Occipital lobe (tissue), 3 donors: ENCODE measurements at places on chromosomes 2 and 18. TPM values are rescaled to one million over a fixed set of nuclear protein-coding genes. Genes with fewer than 3 reads are reported as not detected.
A peak's percentile ranks its signal among the peaks of the same experiment; 100 is the strongest.

The CCDC141 gene
- 1.4 TPM for total RNA-seq

The SCYGR4 gene
- not detected for total RNA-seq

The EFHD1 gene
- total RNA-seq, result 1.1 TPM

The MAPRE3 gene
- 15.4 TPM for total RNA-seq

The TGIF1 gene
- 20.6 TPM for total RNA-seq

DNA sequence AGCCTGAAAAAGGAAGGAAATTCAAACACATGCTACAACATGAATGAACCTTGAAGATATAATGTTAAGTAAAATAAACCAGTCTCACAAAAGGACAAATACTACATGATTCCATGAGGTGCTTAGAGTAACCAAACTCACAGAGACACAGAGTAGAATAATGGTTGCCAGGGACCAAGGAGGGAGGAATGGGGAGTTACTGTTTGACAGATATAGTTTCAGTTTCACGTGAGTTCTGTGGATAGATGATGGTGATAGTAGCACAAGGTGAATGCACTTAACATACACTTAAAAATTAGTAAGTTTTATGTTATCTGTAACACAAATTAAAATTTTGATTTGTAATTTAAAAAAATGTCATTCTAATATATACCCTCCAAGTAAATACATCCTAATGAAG, 106.9 kb upstream of the ACVR1C start:
- no peak for DNase-seq

DNA sequence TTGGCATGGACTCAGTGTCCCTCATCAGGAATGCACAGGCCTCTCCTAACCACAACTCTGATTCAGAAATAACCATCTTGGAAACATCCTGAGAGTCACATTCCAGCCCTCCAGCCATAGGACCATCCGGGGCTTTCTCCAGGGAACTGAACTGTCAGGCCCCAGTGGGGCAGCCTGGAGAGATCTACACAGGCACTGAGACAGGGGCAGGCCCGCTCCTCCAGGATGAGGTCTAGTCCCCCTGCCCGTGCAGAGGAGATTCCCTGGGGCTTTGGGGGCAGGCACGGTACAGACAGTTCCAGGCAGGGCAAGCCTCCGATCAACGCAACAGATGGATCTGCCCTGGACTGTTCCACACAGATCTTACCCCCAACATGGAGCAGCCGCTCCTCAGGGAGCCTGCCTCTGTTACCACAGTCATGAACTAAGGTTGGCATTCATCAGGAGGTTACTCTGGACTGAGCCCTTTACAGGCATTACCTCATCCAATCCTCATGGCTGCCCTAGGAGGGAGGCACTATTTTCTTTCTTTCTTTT, 12.0 kb downstream of the KCNK3 start:
- no peak for DNase-seq

DNA sequence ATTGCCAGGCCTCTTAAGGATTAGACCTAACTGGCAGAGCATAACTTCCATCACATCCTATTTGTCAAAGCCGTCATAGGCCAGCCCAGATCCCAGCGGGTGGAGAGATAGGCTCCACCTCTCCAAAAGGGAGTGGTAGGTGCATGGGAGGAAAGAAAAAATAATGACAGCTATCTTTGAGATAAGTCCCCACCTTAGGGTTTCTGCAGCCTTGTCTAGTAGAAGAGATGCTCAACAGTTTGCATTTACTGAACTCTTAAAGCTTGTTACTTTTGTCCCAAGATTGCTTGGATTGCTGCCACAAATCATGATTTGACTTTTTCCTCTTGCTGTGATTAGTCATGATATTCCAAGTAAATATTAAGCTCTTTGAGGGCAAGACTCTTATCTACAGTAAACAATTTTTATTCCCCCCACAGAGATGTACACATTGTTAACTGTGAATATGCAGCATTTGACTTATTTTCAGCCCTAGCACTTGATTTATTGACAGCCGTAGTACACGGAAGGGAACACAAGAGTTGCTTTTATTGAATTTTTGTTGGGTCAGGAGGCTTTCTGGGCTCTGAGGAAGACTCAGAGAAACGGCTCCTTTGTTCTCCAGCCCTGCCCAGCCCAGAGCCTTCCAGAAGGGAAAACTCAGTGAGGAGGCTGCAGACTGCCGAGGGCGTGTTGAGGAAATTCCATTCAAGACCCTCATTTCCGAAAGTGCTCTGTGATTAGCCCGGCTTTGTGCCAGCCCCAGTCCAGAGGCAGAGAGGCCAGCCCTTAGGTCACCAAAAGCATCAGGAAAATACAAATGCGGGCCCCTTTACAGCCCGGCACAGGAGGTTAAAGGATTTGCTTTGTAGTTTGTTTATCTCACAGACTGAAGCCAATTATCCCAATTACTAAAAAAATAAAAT, 75.5 kb upstream of the ZNF532 start:
- DNase-seq, result no peak

GRCh38 chr2:103961862-103962261, 892.1 kb upstream of the POU3F3 start:
- no peak for DNase-seq

DNA sequence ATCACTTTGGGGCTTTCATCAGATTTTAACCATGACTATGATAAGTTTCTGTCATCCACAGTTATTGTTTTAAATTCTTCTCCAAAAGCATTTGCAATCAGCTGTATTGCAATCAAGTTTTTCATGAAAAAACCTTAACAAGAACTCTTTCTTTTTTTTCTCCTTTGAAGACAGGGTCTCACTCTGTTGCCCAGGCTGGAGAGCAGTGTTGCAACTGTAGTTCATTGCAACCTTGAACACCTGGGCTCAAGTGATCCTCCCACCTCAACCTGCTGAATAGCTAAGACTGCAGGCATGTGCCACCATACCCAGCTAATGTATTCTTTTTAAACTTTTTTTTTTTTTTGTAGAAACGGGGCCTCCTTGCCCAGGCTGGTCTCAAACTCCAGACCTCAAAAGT, 45.5 kb upstream of the C2orf66 start:
- DNase-seq, result no peak

DNA sequence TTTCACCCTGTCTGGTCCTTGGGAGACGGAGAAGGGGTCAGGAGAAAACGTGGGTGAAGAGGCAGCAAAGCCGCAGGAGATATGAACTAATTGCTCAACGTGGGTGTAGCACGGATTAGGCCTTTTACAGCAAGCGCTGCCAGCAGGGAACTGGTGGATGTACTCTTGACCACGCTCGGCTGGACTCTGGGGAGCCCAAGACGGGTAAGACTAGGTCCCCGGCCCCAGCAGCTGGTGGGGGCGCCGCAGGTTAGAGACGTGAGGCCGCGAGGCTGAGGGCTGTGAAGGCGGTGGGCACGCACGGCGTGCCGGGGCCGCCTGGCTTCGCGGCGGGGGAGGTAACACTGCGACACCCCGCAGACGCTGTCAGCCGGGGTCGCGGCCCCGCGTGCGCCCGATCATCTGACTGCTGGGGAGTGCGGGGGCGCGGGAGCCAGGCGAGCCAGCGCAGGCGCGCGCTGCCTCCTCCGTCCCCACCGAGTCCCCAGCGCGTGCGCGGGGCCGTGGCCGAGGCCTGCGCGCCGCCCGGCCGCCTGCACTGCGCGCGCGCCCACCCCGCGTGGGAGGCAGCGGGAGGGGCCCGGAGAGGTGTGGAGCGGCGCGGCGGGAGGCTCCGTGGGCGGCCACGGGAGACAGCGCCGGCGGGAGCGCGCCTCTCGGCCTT, at the start of gene CLIP4:
CLIP4 (plus strand) TSS at position 470 of the 664 bp plus-strand sequence. CDS start 5,974 bp downstream, outside the sequence.
- peak; percentile 62 for DNase-seq

- no peak for DNase-seq
These were observed 94.1 kb upstream of the ZNF804A start for GRCh38 chr2:184504252-184504651.

DNA sequence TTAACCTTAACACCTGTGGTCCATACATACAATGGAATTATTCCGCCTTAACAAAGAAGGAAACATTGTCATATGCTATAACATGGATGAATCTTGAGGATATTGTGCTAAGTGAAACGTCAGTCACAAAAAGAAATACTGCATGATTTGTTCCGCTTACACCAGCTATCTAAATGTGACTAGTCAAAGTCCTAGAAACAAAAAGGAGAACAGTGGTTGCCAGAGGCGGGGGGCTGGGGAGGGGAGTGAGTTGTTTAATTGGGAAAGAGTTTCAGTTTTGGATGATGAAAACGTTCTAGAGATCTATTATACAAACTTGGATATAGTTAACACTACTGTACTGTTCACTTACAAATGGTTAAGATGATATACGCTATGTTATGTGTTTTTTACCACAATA, 72.0 kb downstream of the SPRED2 start:
- no peak for DNase-seq

DNA sequence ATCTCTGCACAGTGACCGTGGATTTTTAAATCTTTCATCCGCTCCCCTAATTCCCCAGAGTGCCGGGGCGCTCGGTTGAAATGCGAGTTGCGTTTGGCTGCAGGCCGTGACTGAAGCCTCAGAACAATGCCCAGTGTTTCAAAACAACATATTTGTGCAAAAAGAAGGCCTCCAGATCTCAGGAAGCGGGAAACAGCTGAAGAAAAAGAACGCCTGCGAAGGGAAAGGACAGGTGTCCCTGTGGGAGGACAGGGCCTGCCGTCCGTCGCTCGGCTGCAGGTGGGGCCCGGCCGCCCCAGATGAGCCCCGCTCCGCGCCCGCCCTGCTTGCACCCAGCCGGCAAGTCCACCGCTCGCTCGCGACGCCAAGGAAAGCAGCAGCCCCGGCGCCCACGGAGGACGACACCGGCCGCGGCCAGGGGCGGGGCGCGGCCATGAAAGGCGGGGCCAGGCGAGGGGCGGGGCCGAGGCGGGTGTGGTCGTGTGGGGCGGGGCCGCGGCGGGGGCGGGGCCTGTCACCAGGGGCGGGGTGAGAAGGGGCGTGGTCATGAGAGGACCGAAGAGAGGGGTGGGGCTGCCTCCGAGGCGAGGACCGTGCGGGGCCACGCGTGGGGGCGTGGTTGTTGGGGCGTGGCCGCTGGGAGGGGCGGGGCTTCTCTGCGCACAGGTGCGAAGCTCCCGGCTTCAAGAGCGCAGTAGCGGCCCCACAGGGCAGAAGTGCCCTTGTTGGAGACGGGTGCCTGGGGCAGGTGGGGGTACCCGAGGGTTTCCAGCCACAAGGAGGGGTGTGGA, 17.6 kb upstream of the BOK start:
- DNase-seq, result peak; percentile 44

DNA sequence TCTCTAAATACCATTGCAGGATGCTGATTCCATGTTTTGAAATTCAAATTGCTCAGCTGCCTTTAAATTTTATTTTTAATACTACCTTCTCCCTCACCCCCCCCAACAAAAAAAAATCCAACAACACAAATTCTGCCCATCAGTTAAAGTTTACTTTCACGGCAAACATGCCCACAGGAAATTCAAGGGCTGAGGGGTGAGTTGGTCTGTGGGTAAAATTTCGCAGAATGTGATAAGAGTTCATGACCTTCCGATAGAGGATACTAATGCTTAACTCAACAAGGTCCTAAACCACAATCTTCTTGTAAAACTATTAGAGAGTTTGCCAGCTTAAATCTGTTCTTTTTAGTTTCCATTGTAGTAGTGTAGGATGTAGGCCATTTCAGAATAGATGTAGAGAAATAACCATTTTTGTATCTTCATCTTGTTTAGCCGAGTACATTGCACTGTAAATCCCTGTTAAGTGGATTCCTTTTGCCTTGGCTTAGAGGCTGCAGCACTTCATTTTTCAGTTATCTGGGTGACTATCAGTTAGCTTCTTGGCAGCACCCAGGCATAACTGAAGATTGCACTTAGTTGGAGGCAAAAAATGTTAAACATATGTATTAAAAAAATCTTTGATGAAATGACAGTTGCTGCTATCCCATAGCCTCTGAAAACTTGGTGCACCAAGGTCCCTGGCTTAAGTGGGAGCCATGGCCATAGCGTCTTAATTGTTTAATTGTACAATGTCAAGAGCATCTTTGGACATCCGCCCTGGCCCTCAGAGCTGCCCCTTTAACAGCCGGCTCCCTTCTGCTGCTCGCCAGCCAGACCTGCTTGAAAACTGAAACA, 232.3 kb downstream of the HAUS1 start:
- no peak for DNase-seq

DNA sequence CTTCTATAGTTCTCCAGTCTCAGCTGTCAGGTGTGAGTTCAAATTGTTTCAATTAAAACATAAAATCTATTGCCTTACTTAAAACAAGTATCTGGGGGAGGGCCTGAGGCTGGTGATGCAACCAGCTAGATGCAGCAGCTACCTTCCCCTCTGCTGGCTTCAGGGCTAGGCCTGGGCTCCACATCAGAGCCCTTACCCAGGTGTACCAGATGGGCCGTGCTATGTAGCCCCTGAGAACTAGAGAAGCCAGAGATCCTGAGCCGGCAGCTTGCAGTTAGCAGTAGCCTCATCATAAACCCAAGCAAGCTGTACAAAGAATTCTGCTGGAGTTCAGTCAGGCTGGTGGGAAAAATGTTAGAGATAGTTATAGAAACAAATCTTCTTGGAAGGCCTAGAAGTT, 97.7 kb upstream of the ACAA2 start:
- DNase-seq, result no peak

DNA sequence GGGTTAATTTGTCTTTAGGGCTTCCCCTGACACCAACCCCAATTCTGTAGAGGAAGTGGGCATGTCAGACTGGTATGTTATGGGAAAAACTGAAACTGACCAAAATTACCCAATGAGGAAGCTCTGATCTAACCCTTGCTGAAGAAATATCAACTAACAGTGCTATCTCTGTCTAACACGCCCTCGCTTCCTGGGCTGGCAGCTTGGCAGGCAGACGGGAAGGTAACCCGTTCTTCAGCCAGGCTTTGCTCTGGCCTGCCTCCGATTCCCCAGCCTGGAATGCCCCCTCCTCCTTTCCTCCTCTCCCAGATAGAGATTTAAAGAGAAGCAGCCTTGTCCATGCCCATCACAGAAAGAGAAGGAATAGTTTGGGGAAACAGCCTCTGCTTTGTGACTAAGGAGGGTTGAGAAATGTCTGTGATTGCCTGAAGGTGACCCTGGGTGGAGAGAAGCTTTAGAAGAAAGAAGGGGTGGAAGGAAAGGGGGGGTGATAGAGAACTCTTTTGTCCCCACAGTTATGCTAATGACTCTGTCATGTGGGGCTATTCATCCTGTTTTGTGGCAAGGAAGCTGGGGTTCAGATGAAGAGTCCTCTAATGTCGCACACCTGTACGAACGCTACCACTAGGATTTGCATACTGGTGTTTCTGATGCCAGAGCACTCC, 15.4 kb downstream of the HK2 start:
- DNase-seq, result no peak

- DNase-seq, result no peak
These were observed 517.1 kb upstream of the RAB6C start for GRCh38 chr2:129462349-129462748.

DNA sequence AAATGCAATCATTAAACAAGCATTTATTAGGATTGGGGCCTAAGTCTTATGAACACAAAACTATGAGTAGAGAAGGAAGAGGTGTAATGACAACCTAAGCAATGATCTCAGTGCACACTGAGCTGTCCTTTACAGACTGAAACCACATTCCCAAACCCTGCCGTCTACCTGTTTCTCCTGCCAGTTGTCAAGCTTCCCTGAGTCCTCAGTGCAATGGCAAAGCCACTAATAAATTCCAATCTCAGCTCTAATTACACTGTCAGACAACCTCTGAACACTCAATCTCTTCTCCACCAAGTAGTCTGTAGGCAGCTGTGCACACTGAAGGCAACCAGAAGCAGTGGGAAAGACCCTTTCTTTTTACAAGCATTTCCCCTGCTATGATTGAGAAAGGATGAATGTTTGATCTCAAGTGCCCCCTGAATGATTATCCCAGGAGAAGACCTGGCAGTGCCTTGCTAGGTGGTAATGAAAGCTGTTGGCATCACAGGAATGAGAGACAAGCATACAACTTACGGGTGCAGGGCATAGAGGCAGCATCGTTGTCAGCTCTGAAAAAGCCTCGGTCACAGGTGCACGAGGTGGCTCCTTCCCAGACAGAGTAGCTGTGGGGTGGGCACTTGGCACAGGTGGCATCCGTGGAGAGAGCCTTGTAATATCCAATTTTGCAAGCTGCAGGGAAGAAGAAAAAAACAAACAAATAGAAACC, 71.4 kb downstream of the EPHA4 start:
- DNase-seq, result no peak
